ENCODE measurements at places on chromosomes 11 and 22. TPM values are rescaled to one million over a fixed set of nuclear protein-coding genes. Genes with fewer than 3 reads are reported as not detected.
A peak's percentile ranks its signal among the peaks of the same experiment; 100 is the strongest.

DNA sequence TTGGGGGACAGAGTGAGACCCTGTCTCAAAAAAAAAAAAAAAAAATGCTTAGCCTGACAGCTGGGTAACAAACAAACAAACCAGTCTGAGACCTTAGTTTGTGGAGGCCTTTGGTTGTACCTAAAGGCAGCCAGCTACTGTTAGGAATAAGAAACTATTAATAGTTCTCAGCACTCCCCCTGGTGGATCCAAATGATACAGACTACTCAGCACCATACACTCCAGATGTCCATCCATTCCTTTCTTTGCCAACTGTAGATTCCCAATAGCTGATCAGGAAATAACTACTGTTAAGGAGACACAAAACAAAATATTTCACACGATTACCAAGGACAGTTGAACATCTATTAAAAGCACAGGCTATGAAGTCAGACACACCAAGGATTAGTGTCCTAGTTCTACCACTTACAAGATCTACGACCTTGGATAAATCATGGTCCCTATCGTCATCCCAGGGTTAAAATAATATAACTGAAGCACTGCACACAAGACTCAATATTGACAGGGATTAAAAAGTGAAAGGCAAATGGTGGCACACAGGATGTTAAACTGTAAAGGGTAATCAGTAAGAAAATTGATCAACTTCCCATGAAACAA, 17.2 kb downstream of the CLDN25 start:
- no peak for DNase-seq

DNA sequence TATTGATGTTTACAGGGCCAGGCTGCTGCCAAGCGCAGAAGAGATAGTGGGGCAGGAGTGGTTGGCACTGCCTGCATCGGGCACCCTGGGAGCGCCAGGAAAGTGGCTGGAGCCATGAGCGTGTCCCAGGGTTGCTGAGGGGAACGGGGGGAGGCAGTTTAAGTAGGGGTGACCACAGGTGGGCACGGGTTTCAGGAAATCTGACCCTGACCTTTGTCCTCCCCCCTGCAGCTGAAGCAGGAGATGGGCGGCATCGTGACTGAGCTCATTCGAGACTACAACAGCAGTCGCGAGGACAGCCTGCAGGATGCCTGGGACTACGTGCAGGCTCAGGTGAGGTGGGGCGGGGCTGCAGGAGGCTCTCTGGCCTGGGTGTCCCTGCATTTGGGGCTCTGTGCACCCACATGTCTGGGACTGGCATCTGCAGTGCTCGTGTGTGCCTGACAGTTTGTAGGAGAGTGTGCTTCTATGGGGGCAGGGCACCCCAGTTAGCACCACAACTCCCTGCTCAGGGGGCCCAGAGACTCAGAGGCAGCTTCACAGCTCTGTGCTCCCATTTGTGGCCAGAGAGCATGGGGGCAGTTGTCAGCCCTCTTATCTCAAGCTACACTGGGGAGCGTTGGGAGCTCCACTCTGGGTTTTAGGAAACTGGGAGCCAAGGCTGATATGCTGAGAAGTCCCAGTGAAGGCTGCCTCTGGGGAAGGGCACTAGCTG, 49.7 kb downstream of the CD82 start:
- DNase-seq, result no peak

The AIFM3 gene
- 2.6 TPM for total RNA-seq

DNA sequence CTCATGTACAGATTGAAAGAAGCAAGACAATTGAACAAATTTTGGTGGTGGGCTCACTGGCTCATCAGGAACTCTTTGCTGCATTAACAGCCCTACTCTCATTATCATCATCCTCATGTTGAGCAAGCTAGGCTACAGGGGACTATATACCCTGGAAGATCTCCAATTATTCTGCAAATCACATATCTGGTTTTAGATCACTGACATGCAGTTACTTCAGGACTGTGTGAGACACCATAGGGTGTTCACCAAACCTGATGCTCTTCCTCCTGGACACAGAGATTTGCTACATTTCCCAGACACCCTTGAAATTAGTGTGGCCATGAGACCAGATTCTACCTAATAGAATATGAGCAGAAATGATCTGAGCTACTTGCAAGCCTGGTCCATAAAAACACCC, 23.0 kb upstream of the ME3 start:
- DNase-seq, result no peak

- no peak for DNase-seq
Observed at GRCh38 chr11:58900479-58901420, 38.5 kb upstream of the GLYATL1 start.

The OR52E4 gene
- total RNA-seq, result not detected

DNA sequence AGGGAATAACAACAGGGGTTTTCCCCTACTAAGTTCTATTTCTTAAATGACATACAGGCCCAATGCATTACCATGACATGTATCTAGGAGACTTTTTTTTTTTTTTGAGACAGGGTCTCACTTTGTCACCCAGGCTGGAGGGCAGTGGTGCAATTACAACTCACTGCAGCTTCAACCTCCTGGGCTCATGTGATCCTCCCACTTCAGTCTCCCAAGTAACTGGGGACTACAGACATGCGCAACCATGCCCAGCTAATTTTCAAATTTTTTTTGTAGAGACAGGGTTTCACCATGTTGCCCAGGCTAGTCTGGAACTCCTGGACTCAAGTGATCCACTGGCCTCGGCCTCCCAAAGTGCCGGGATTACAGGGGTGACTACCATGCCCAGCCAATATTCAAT, 7.5 kb downstream of the CPSF7 start:
- DNase-seq, result no peak

The RAG2 gene
- not detected for total RNA-seq

The OR52E8 gene
- total RNA-seq, result not detected

GRCh38 chr11:10499452-10499851, 41.5 kb downstream of the RNF141 start:
- no peak for DNase-seq

DNA sequence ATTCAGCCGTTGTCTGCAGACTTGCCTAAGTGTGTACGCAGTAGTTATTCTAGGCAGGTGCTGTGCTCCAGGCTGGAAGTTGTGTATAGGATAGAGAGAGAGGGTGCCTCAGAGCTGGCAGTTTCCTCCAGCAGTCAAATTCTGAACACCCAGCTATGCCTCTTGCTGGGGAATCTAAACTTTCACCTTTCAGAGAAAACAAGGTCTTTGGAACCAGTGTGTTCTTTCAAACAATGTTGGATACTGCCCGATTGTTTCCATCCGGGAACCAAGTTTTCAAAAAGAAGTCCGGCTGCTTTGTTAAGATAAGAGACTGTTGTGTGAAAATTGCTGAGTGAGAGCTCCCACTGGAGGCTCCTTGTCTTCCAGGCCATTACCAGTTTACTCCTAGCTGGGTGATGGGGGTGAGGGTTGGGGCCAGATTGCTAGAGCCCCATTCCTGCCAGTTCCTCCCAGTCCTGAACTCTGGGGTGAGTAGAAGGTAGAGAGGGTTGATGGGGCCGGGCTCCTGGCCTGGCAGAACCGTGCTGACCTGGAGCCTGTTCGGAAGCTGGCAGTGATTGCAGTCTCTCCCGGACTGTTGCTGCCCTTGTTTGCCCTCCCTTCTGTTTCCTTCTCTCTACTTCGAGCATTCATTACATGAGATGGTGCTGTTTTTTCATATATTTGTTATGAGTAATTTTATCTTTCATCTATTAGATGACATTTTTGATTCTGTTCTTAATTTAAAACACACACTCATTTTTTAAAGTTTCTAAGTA, 150.2 kb downstream of the TEAD1 start:
- no peak for DNase-seq

The CSNK2A3 gene
- total RNA-seq, result 0.69 TPM

- no peak for DNase-seq
Observed at GRCh38 chr11:1087279-1087960, 12.7 kb downstream of the MUC2 start.

DNA sequence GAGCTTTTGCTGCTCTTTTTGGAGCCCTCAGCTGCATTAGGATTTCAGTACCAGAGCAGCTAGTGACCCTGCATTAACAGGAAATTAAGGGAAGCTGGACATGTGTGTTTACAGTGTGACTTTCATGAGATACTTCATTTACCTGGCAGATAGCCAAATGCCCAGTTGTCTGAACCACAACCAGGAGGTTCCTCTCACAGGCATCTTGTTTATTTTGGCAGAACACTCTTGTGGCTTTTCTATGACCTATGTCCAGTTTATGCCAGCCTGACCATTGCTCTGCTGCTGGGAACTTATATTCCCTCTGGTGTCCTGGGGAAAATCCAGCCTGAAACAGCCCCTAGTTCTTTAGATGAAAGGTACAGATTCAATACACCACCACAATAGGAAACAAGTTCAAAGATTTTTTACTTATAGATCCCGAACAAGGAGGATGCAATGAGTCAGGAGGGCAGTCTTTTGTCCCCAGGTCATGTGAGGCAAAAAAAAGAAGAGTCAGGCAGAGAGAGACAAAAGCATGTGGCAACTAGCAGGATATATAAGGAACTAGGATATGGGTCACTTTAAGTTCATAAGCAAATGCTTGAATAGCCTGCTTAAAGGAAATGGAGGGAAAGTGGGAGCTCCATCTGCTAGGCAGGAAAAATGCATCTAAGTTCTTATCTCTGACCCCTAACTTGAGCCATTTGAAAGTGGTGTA, 379.3 kb downstream of the INSC start:
- no peak for DNase-seq

The SCGB1C1 gene
- not detected for total RNA-seq

DNA sequence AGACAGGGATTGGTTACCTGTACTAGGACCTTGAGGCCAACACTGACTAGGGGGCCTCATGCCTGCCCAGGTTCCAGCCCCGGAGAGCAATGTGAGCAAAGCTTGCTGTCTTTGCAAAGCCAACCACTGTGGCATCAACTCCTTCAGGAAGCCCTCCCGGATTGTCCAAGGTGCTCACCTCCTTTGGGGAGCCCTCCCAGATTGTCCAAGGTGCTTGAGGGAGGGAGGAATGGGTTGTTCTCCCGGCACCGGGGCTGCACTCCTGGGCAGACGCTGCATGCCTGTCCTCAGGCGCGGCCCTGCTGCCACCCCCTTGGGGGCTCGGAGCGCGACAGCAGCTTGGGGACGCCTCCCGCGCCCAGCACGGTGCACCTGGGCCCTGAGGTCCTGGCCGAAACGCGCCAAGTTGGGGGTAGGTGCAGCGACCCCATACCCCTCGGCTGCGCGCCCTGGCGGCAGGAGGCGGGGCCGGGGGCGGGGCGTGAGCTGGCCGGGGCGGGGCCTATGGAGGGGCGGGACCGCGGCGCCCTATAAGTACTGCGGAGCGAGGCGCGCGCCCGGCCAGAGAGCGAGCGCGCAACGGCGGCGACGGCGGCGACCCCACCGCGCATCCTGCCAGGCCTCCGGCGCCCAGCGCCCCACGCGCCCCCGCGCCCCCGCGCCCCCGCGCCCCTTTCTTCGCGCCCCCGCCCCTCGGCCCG, at the start of gene CD81:
Gene CD81 (plus strand): TSS at position 560 of the 701 bp plus-strand sequence. CDS start 240 bp downstream, outside the sequence.
- DNase-seq, result no peak

DNA sequence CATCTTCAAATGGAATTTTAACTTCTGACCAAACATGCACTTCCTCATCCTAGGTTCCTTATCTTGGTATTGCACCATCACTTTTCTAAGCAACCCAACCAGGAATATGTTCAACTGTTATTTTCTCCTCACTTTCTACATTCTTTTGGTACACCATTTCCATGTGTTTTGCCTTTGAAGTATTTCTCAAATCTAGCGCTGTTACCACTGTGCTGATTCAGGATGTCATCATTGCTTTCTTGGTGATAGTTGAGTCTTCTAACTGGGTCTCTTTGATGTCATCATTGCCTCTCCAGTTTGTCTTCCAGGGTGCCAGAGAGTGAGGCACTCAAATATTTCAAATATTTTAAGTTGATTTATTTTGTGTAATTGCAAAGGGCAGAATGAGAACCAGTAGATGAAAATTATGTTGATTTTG, 47.5 kb downstream of the HORMAD2 start:
- no peak for DNase-seq

The OR4A16 gene
- not detected for total RNA-seq

DNA sequence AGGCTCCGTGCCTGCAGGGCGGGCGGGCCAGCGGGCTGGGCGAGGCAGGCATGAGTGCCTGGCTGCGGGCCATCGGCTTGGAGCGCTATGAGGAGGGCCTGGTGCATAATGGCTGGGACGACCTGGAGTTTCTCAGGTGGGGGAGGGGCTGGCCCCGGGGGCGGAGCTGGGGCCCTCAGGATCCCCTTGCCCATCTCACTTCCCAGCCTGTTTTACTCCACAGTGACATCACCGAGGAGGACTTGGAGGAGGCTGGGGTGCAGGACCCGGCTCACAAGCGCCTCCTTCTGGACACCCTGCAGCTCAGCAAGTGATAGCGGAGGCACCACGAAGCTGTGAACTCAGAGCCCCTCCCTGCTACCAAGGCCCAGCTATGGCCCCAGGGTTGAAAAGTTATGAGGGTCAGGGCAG, 5.9 kb downstream of the PHOX2A start:
- DNase-seq, result peak; percentile 75

DNA sequence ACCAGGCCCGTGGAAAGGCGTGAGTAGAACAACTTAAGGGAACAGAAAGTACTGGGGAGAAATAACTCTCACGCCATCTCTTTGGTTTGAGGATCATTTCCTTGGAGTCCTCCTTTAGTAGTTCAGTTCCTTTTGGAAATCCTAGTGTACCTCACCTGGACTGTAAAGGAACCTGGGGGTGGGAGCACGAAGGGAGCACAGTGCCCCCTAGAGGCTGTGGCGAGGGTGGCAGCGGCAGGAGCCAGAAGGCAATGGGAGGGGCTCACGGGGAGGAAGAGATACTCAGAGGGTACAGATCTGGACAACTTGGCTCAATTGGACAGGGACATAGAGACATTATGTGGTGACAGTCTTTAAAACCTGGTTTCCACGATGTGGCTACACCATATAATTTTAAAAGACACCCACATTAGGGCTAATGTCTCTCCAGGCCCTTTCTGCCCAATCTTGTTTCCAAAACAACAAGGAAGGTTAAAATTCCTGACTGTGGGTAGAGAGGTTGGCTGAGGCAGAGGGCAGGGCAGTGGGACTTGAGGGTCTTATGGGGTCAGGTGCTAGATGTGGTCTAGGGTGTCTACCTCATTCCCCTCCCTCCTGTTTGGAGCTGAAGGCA, 87.0 kb downstream of the CSNK2A3 start:
- no peak for DNase-seq
